ENCODE measurements at places on chromosomes 5 and 9. TPM values are rescaled to one million over a fixed set of nuclear protein-coding genes. Genes with fewer than 3 reads are reported as not detected.

Gene DCP2
- total RNA-seq: 29.0 TPM

Gene SPATA31A6
- not detected for total RNA-seq

Gene NME5
- total RNA-seq: 1.7 TPM

Gene LHX6
- total RNA-seq: under 0.01 TPM

Gene MTX3
- total RNA-seq: 17.2 TPM

Gene IFNA21
- not detected for total RNA-seq

Gene PCDHB2
- 6.5 TPM for total RNA-seq

Gene ANKRD34B
- not detected for total RNA-seq

Gene KIAA0825
- total RNA-seq: 3.3 TPM

Gene STKLD1
- total RNA-seq: 0.19 TPM

Gene GNA14
- 4.0 TPM for total RNA-seq

Gene TERT
- not detected for total RNA-seq

Gene DELE1
- total RNA-seq: 22.2 TPM

Gene TMCO6
- total RNA-seq: 7.6 TPM

Gene LIX1
- not detected for total RNA-seq

Gene RNF38
- total RNA-seq: 4.4 TPM

Gene DOLPP1
- 8.2 TPM for total RNA-seq

Gene SAXO1
- under 0.01 TPM for total RNA-seq

Gene NMRK1
- total RNA-seq: 24.0 TPM

Gene REEP2
- 7.5 TPM for total RNA-seq

Gene ROPN1L
- 0.38 TPM for total RNA-seq

Gene ZNF883
- 6.2 TPM for total RNA-seq

Gene IFNE
- total RNA-seq: 9.6 TPM

Gene CFAP90
- not detected for total RNA-seq

Gene FOXI1
- under 0.01 TPM for total RNA-seq

Gene PCA3
- total RNA-seq: under 0.01 TPM

Gene CXXC5
- 53.7 TPM for total RNA-seq

Gene SPATA9
- total RNA-seq: 0.85 TPM

Gene CLPTM1L
- total RNA-seq: 300 TPM

Gene ENG
- total RNA-seq: 34.3 TPM

Gene FAM169A
- total RNA-seq: 0.19 TPM

Gene CCNI2
- total RNA-seq: not detected

Gene LECT2
- not detected for total RNA-seq

Gene CD274
- 6.5 TPM for total RNA-seq

Gene GABRG2
- not detected for total RNA-seq

Gene ANKRD18A
- under 0.01 TPM for total RNA-seq

Gene FRMPD1
- not detected for total RNA-seq

Gene NXNL2
- 2.5 TPM for total RNA-seq

Gene SHISAL2B
- not detected for total RNA-seq

Gene TUSC1
- total RNA-seq: 8.4 TPM

Gene TSSK1B
- total RNA-seq: under 0.01 TPM

Gene AQP7
- total RNA-seq: not detected

Gene INSL6
- not detected for total RNA-seq

Gene PROB1
- total RNA-seq: 1.2 TPM

Gene TAF11L5
- not detected for total RNA-seq

Gene NUTM2F
- total RNA-seq: not detected

Gene POLR1E
- total RNA-seq: 31.3 TPM

Gene GZMA
- total RNA-seq: not detected

Gene GBGT1
- total RNA-seq: 3.3 TPM

All from regular cardiac myocyte (primary cell).